ENCODE measurements at places on chromosomes 5 and 9. TPM values are rescaled to one million over a fixed set of nuclear protein-coding genes. Genes with fewer than 3 reads are reported as not detected.

- DNase-seq: no peak
Measured at GRCh38 chr5:131221888-131222287, 42.0 kb upstream of the CDC42SE2 start.

DNA sequence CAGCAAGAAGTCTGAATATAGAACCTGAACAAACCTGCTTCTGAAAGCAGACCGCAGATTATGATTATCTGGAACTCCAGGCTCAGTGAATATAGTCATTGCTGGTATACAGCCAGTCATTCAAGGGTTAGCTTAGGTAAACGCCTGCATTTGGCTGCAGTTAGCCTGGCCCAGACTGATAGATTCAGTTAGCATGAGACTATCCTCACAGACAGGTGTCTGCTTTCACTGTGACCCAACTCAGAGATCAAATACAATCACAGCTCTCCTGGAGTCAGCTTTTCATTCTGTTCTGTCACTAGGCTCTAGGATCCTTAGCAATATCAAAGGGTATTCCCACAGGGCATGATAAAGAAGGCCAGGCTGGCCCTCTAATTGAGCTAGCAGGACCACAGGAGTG is 138.6 kb upstream of the PLCXD3 start:
- no peak for DNase-seq

GRCh38 chr9:109799792-109800191 is 19.8 kb downstream of the PALM2AKAP2 start:
- DNase-seq: no peak

GRCh38 chr9:102700936-102701335 is 294.2 kb upstream of the CYLC2 start:
- no peak for DNase-seq

GRCh38 chr5:29005386-29005785 is 1967.0 kb upstream of the CDH9 start:
- no peak for DNase-seq

SHC3 gene
- total RNA-seq: 0.88 TPM

PCDHA7 gene
- total RNA-seq: 0.12 TPM
